DND-41 (cell line): ENCODE measurements at places on chromosomes 5 and 9.

- no peak for DNase-seq
Observed at GRCh38 chr5:55668356-55668755, 43.8 kb downstream of the SLC38A9 start.

DNA sequence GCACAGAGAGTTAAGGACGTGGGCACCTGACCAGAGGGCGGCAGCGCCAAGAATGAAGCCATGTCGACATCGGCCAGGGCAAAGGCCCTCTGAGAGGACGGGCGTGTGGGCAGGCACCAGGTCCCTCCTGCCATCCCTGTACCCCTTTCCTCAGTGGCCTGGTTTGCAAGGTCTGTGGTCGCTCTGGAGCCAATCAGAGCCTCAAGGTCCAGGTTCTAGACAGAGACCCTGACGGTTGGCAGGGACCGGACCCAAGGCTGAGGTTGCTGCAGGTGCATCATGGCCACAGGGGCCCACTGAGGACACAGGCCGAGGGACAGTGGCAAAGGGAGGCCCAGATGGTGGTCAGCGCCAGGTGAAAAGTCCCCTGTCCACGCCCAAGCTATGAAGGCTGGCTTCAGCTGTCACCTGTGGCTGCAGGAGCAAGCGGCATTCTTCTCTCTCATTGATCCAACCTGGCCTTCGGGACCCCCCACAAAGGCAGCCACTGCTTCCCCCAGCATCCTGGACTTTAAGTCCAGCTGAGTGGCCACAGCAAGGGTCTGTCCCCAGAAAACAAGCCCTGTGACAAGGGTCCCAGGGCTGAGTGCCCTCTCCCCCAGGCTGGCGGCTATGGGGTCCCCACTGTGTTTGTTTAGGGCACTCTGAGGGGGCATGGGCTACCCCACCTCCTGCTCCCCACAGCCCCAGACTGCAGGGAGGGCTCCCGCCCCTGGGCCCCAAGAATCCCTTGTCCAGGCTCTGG, 48.9 kb downstream of the VAV2 start:
- no peak for DNase-seq

DNA sequence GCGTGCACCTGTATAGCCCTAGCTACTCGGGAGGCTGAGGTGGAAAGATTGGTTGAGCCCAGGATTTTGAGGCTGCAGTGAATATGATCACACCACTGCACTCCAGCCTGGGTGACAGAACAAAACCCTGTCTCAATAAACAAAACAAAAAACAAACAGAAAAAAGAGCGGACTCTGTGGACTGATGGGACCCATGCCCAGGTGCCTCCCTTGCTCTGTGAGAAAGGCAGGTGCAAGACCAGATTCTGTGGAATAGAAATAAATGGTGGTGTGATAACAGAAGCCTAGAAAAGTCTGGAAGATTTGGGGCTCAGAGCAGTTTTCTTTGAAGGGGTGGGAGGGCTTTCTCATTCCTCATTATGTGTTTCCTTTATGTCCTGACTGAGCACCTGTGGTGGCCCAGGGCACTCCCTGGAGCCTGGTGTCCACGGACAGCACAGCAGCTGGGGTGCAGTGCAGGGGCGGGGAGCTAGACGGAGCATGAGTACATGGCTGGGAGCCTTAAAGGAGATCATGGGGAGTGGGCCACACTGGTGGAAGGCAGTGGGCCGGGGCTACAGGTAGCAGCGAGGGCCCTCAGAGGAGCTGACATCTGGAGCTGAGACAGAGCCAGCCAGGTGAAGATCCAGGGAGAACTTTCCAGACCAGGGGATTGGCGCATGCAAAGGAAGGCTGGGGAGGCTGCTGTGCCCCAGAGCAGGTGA, 15.4 kb upstream of the CEL start:
- no peak for DNase-seq

DNA sequence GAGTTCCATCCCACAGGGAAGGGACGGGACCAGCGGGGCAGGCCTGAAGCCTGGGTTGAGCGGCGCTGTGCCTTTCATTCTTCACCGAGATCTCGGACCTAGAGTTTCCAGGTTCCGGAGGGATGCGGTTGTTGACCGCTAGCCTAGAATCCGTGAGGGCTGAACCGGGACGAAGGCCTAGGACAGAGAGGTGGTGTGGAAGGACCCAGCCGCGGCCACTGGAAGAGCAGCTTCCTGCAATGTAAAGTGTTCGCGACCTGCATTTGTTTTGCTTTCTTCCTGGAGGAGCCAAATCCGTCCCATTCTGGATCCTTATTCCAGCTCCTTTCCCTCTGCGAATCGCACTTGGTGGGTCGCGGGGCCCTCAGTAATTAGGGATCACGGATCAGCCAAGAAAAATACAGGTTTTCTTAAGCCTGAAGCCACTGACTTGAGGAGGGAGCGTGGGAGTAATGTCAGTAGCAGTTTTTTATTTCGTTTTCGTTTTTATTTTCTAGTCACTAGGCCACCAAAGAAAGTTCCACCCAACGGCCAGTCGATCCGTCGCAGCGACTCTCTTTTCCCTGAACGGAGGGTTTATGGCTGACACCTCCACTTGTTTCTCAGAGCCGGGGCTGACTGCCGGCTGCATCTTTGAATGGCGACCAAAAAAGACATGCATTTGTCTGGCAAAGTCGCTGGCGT, 48.6 kb downstream of the ANXA2R start:
- no peak for DNase-seq

GRCh38 chr5:9699681-9700080, 69.5 kb upstream of the TAS2R1 start:
- DNase-seq, result no peak

GRCh38 chr5:174911118-174911517, 186.7 kb downstream of the MSX2 start:
- no peak for DNase-seq

- DNase-seq, result no peak
Observed at GRCh38 chr9:136001231-136001630, 40.1 kb upstream of the UBAC1 start.

DNA sequence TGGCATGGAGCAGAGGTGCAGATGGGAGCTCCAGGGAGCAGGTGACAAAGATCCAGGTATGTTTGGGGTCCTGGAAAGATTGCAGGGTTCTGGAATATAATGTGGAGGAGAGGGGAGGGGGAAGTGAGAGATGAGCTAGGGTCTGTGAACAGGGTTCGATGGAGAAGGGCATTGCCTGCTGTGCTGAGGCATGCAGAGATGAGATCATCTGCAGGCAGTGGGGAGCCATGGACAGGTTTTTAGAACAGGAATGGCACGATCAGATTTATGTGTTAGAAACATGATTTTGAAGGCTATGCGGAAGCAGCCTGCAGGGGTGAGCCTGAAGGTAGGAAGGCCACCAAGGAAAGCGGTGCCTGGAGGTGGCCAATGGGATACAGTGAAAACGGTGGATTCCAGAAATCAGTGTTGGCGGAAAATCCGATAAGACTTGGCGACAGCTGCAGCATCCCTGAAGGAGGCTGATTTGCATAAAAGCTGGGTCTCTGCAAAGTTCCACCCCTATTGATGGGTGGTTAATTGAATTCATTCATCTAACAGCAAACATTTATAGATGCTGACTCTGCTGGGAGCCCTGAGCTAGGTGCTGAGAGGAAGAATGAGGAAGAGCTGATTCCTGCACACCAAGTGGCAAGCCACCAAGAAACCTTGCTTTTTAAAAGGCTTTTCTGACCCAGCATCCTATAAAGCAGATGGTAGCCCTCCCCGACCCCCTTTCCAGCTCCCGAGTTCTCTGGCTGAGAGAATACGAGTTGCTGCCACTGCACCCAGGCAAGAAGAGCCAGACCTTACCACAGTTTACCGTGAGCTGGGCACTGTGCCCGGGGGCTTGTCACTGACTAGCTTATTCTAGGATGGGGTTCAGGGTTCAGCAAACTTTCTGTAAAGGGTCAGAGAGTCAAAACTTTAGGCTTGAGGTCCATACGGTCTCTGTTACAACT, 139.2 kb upstream of the SMIM23 start:
- DNase-seq, result no peak
